ENCODE measurements at places on chromosomes 11 and 22.

GRCh38 chr11:2410616-2411015 lies 10.1 kb downstream of the TSSC4 start:
- DNase-seq, result no peak

GRCh38 chr11:33109294-33109895 lies 51.9 kb downstream of the CSTF3 start:
- DNase-seq, result no peak

DNA sequence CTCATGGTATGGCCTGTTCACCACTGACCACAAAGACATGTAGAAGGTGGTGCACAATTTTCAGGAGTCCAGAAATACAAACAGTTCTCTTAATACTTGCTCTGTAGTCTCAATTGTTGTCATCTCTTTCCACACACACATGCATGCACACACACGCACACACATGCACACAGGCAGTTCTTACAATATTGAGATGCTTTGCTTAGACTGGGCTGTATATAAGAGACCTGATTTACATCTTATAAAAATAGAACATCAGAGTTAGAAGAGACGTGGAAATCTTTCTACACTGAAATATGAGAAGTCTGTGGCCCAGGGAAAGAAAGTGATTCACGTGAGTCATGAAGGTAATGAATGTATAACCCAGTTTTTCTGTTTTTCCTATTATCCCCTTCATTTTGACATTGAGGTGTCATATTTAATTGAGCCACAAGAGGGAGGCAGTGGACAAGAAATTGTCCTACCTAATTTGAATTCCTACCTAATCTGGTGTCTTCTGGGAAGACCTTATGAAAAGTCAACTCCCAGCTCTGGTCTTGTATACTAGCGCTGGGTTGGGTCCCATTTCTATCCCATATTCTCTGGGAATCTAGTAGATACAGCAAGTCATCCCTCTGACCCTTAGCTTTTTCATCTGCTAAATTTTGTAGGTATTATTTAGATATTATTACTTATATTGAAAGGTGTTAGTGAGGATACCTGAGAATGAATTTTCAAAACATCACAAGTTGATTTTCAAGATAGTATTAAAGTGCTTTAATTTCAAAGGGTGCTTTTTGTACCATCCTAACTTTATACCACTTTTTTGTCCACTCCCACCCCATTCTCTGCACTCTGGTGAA lies 14.9 kb upstream of the MS4A4A start:
- DNase-seq, result peak; percentile 20

DNA sequence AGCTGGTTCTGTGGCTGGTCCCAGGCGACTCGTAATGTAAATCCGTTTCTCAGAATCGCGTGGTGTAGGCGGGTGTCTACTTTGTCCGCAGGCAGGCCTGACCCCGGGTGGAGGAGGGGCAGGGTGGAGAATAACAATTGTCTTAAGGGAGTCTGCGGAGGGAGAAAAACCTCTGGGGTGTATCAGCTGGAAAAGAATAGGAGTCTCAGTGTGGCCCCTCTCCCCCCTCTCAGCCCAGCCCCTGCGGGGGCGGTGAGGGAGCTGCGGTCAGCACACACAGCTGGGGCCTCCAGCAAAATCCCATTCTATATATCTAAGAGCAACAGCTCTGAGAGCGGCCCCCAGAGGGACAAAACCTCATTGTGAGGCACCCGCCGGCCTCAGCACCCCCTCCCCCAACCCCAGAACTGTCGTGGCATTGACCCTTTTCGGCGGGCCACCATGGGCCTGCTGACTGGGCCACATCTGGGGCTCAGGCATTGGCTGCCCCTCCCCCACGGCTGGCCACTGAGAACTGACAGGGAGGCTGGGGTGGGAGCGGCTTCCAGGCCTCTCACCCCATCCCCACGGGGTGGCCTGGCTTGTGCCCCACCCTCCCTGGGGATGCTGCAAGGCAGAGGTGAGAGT lies 2.7 kb upstream of the MYRF start:
- no peak for DNase-seq

DNA sequence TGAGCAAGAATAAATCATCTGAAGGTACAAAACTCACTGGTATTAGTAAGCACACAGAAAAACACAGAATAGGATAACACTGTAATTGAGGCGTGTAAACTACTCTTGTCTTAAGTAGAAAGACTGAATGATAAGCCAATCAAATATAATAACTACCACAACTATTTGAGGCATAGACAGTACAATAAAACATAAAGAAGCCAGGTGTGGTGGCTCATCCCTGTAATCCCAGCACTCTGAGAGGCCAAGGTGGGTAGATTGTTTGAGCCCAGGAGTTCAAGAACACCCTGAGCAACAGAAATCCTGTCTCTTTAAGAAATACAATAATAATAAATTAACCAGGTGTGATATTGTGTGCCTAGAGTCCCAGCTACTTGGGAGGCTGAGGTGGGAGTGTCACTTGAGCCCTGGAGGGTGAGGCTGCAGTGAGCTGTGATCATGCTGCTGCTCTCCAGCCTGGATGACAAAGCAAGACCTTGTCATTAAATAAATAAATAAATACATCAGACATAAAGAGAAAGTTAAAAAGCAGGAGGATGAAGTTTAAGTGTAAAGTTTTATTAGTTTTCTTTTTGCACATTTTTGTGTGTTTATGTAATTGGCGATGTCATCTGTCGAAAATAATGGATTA lies 390.6 kb downstream of the DYNC2H1 start:
- no peak for DNase-seq

- DNase-seq, result no peak
Measured at GRCh38 chr11:12007769-12008737, at the start of gene DKK3. Gene DKK3 (minus strand): TSS chr11:12008626. CDS start chr11:12008582, 44 bp downstream.
